Neuronal stem cell (in vitro differentiated cells): ENCODE measurements at places on chromosomes 7 and 10.

- no peak for DNase-seq
Observed at GRCh38 chr7:130435311-130435854, 5.4 kb downstream of the CEP41 start.

DNA sequence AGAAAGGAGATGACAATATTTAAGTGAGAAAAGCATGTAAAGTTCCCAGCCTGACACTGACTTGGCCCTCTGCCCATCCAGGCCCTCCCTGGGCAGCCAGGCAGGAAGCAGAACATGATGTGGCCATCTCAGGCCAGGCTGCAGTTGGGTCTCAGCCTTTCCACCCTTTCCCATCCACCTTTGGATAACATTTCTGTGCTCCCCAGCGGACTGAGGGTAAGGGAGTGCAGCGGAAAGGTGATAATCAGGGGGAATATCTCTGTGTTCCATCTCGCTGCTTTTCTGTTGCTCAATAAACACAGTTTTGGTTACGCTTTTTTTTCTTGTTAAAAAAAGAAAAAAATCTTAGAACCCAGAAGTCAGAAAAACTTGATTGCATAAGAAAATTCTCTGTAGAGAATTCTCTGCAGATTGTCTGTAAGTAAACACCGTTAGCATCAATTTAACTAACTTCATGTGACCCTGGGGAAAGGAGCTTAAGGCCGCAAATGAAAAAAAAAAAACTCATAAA, 37.2 kb upstream of the TARP start:
- no peak for DNase-seq

- no peak for DNase-seq
Observed at GRCh38 chr7:52842202-52842900, 193.1 kb upstream of the POM121L12 start.

- no peak for DNase-seq
Observed at GRCh38 chr10:133110133-133110532, 22.4 kb downstream of the ADGRA1 start.

GRCh38 chr10:79409038-79409725, 36.2 kb downstream of the ZCCHC24 start:
- no peak for DNase-seq

DNA sequence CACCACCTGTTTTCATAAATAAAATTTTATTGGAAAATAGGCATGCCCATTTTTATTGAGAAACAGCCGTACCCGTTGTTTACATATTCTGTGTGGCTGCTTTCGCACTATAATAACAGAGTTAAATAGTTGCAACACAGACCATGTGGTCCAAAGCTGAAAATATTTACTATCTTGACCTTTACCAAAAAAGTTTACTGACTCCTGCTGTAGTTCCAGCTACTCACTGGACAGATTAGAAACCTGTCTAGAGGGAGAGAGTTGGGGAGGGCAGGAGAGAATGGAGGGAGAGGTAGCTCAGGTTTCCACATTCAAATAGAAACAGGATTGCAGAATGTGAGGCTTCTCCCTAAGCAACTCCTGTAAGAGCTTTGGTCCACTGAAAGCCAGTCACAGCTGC, 55.1 kb upstream of the GLCCI1 start:
- no peak for DNase-seq

DNA sequence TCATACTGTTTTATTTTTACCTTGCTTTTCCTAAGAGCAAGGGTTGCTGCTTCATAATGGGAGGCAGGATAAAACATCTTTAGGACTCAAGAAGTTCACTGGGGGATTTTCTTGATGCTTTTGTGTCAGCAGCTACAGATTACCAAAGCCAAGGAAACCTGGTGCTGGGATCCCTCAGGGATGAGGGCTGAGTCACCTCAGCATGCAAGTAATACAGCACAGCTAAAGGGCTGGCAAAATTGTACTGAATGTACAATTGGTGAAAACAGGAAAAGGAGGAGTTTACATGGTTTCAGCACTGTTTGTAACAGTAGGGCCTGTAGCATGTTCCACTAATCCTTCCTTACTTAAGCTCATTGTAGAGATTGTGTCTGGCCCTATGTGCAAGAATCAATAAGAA, 1056.8 kb downstream of the SORCS1 start:
- no peak for DNase-seq

DNA sequence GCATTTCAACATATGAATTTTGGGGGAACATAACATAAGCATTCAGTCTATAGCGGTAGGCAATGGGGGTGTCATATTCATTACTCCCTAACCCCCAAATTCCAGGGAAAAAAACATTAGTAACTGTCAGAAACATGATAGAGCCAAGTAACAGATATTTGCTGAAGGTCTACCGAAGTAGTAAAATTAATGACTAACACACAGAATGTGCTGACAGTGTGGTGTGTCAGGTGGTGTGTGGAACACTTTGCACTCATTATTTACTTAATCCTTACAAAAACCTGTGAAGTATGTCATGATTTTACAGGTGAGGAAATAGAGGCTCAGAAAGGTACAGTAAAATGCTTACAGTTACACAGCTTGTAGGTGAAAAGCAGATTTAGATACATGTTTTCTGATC, 85.4 kb upstream of the RHOBTB1 start:
- DNase-seq: no peak

GRCh38 chr10:79055892-79056291, 12.9 kb upstream of the ZMIZ1 start:
- DNase-seq: no peak

GRCh38 chr10:88934900-88935672, 17.5 kb downstream of the ACTA2 start:
- DNase-seq: peak; percentile 65

DNA sequence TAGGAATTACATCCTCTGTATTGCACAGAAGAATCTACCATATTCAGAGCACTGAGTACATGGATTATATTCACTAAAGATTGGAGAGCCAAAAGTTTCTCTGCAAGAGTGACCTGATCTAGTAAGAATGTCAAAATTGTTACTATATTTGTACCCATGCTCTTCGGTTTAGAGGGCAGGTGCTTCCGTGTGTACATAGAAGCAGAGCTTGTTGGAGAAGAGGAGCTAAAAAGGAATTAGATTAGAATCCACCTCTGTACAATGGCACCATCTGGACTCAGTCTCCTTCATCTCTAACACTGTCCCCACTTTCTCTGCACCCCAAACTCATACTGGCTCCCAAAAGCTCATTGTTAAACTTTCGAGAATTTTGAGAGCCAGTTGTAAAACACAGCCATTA, 8.3 kb downstream of the CALD1 start:
- no peak for DNase-seq

GRCh38 chr10:34824870-34825269, 9.8 kb upstream of the PARD3 start:
- no peak for DNase-seq

DNA sequence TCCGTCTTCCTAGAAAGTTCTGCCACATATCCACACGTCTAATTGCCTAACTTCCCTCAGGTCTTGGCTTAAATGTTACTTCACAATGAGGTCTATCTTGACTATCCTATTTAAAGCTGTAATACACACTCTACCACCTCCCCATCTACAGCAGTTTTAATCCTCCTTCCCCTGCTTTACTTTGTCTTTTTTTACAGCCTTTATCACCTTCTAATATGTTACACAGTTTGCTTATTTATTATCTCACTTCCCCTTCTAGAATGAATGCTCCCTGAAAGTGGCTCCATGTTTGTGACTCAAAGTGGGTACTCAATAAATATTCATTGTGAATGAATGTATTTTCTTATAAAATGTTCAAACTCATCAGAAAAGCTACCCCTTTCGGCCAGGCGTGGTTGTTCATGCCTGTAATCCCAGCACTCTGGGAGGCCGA, 13.6 kb upstream of the MICU1 start:
- no peak for DNase-seq

GRCh38 chr10:12501324-12501723, 152.0 kb downstream of the CAMK1D start:
- no peak for DNase-seq

DNA sequence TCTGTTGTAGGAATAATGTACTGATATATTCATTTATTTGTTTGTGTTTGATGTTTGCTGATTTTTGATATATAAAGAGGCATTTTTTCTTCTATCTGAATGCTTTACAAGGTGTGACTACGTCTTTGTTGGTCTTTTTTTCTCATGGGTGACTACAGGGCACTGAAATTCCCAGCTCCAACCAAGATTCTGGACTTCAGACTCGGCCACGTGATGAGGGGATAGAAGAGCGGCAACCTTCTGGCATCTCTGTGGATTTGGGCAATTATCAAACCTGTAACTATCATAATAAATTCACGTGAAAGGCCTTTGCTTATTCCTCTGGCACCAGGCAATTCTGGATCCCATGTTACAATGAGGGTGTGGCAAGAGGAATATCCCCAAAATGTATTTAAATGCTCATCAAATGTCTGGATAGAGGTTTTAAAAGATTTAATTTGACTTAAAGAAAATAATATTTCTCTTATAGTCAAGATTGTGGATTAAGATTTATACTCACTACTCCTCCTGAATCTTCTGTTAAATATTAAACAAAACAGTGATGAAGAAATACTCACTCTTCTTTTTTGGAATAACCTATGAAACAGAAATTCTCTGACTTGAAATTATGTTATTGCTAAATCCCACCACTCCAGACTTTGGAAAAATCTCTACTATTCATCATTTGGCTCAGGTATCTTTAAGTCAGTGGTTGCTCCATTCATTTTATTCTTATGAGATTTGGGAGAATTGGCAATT, 276.3 kb downstream of the GPR37 start:
- DNase-seq: no peak

DNA sequence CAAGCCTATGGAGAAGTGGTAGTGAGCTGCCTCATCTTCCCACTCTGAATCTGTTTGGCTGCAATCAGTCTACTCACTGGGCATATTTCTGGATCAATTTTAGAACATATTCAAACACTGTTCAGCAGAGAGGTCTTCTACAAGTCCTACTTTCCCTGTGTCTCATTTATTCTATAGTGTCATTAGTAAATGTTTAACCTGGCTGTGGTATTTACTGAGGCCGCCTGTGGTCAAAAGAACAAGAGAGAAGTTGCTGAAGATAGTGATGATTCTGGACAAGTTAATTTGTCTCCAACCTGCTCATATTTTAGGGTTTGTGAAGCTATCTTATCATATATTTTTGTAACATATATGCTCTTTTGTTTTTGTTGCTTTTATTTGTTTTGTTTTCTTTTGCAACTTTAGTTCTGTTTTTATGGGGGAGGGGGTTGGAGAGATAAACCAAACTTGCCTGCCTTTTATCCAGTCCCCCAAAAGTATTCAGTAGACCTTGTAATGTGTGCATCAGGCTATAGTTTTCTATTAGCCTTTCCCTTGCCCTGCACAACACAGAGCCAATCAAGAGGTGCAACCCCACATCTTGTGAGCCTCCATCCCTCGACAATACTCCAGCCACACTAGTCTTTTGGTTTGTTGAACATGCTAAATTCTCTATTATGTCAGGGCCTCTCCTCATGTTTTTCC, 362.8 kb upstream of the MBL2 start:
- DNase-seq: no peak

DNA sequence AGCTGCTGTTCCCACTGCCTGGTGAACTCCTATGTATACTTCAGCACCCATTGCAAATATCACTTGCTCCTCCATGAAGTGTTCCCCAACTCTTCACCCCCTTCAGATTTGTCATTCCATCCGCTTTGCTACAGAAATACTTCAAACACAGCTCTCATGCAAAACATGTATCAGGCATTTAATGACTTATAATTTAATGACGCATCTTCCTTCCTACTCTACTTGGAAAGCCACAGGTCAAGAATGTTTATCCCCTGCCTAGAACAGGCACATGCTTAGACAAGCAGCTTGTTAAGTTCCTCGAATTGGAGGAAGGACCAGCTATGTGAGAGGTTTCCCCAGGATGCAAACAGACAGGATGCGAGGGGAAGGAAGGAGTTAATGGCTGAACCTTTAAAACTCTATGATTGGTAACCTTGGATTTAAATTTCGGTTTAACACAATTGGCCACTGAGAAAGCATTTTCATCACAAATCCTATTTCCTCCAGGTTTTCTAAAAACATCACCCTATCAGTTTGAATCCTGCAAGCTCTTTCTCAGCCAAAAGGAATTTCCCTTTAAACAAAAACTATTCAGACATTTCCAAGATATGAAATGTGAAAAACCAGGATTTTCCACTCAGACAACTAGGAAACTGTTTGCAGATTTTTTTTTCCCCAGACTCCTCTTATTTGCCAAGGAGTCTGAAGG, 11.5 kb downstream of the CREB3L2 start:
- no peak for DNase-seq

DNA sequence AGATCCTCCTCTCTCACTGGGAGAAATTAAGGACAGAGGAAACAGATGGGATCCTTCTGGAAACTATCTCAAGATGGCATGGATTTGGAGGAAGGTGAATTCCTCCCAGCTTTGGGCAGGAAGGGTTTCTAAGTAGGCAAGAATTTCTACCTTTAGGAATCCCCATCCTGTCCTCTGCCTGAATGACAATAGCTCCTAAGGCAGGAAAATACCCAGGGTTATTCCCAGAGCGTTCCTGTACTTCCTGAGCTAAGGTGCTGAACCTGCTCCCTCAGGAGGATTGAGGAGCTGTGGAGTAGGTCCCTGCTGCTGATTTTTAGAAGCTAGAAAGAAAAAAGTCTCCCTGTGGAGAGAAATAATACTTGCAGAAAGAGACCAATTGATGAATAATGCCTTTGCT, 568 bp downstream of the MGAM2 start:
- no peak for DNase-seq

DNA sequence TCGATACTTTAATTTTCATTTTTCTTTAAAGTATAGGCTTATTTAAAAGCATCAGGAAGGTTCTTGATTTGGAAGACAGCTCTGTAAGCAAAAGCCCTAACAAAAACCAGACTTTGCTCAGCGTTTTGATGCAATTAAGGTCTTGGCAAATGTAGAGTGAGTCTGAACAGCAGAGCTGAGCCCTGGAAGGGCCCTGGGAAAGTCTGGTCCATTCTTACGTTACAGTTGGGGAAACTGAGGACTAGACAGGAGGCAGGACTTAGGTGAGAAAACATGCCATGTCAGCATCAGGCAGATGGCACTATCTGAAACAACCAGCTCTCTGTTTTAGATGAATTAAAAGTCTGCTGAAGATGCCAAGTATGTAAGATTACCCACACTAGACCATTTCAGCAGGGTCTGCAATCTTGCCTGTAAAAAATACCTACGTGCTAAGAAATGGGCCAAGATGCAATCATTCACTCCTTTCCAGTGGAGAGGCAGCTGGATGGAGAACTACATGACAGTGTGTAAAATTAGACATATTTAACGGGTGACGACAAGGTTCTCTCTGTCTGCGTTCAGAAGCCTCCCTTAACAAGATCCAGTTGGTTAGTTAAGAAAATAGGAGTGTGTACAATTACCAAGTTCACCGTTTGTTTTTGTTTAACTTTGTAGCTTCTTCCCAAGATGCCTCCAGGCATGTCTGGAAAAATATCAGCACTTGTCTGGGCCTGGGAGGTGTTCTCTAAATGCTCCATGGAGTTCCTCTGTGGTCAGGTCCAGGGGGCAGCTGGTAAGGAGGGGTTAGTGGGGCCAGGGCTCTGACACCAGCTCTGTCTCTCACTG, 502.3 kb upstream of the ZMIZ1 start:
- DNase-seq: no peak

- DNase-seq: no peak
Observed at GRCh38 chr7:85004402-85004801, 182.5 kb downstream of the SEMA3D start.

GRCh38 chr10:110774069-110775019, 97.4 kb upstream of the PDCD4 start:
- no peak for DNase-seq
